H4 (cell line): ENCODE measurements at places on chromosomes 2 and 18. TPM values are rescaled to one million over a fixed set of nuclear protein-coding genes. Genes with fewer than 3 reads are reported as not detected.

DNA sequence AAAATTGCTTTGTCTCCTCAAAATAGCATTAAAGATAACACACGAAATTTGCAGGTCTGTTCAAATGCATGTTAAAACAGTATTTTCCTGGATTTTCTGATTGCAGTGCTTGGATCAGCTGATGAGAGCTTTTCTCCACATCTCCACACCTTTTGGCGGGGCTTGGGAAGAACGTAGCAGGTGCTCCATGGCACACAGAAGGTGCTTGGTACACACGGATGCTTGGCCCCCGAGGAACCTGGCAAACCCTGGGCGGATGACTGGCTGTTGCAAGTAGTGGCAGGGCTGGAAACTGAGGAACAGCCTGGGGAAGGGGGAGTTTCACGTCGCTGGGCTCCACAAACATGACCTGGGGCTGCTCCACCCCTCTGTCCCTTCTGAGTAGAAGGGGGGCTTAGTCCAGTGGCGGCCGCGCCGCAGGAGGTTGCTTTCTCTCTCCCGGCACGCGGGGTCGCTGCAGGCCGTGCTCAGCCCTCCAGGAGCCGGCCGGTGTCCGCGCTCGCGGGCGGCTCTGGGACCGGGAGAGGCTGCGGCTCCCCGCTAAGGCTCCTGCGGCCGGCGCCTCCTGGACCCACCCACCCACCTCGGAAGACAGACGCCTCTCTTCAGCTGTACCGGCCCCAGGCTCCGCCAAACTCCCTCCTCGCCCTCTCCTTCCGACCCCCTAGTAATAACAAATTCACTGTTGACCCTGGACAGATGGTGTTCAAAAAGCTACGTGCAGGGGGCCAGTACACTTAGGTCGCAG, 69.3 kb downstream of the MARCO start:
- no peak for DNase-seq

C2orf80 gene
- not detected in 2 replicates for total RNA-seq

GRCh38 chr2:49913025-49913424, 758.7 kb upstream of the FSHR start:
- DNase-seq: no peak

DNA sequence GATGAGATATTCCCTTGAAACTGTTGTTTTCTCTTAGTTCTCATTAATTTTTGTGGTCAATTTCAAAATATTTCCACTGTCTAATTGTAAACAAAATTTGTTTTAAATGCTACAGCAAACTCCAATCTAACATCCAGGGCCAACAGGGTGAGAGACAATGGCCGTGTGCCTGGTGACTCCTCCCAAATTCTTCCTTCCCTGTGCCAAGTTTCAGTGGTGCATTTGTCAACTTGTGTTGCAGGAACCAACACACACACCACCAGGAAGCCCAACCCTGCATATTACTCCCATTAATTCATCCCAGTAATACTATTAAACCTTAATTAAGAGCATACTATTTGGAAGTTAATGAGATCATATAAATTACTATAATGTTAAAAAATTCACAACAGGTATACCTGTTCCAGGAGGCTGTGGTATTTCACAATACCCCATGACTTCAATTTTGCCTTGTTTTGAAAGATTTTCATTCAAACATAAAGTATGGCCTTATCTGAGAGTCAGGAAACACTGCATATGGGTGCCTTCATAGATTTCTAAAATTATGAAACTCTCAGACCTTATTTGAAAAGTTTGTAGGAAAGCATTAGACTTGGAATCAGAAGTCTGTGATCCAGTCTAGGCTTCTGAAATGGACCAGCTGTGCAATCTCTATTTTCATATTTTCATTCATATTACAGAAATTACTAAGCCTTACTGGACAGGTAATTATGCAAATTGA, 1.1 kb downstream of the SERPINB2 start:
- no peak for DNase-seq

- no peak for DNase-seq
These were observed 4.0 kb downstream of the CLIP4 start for GRCh38 chr2:29119211-29119610.

CENPA gene
- 24.8 and 30.2 TPM in 2 replicates for total RNA-seq

ANKRD36C gene
- 1.4 and 2.5 TPM in 2 replicates for total RNA-seq

DNA sequence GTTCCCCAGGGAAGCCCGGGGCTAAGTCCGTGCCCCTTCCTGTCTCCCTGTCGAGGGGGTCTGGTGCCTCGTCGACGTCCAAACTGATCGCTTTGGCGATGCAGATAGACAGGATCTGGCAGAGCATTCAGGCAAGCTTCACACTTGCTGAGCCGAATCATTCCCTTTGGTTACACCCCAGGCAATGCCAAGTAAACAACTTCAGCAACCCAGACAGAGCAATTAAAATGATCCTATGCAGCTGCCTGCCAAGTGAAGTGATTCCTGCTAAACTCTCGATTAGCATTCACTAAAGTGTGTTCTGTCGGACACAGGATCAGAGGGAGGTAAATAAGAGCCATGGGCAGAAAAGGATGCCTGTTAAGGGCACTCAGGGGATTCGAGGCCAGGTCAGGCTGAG, 108.2 kb upstream of the RAB12 start:
- no peak for DNase-seq

DNA sequence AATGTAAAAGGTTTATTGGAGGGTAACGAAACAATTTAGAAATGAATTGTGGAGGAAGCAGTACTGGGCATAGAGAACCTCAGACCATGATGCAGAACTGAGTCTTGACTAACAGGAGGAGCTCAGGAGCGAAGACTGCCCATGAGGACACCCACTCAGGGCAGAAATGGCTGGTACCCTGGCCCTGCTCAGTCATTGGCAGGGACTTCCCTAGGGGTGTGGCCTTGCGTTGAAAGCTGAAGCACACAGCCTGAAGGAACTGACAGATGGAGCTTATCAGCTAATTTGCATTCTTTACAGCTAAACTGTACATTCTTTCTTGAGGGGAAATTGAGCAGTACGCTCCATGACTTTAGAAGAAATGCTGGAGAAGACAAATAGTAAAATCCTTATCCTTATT, 57.1 kb downstream of the PDK1 start:
- DNase-seq: no peak

CNOT11 gene
- 58.2 and 69.8 TPM in 2 replicates for total RNA-seq

DNA sequence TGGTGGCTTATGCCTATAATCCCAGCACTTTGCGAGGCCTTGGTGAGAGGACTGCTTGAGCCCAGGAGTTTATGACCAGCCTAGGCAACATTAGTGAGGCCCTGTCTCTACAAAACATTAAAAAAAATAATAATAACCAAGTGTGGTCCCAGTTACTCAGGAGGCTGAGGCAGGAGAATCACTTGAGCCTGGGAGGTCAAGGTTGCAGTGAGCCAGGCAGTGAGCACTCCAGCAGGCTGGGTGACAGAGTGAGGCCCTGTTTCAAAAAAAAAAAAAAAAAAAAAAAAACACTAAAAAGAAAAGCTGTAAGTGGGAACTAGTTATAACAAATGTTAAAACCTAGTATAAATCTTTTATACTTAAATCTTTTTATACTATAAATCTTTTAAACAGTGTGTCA, 146.2 kb upstream of the ITGA4 start:
- DNase-seq: no peak

DNA sequence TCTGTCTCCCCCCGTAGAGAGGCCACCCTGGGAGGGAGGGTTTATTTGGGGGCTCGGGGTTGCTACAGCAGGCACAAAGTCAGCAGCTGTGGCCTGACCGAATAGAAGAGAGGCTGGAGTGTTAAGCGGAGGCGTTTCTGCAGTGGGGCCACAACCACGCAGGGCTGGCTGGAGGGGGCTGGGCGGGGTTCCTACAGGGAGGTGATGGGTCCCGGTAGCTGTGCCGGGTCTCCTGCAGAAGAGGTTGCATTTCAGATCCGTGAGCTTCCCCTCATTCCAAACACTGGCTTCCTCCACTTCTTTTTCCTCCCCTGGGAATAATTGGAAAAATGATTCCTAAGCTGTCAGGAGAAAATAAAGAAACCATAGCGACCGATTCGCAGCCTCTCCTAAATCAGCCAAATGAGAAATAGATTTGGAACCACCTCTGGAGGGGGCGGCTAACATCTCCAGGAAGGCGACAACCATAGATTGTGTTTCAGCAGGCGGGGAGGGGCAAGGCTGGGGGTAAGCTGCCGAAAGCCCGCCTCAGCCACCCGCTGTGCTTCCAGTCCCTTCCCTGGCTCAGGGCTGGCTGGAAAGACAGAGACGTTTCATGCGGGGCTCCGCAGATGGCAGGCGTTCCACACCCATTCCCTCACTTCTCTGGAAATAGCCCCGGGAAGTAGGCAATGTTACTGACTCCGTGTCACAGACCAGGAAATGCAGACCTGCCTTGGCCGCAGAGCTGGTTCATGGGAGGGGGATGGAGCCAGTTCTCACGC, 85.6 kb upstream of the TAF1B start:
- DNase-seq: no peak

- DNase-seq: no peak
These were observed 126.4 kb downstream of the NCOA1 start for GRCh38 chr2:24617424-24617823.

GRCh38 chr2:218028562-218029348, 26.0 kb upstream of the TNS1 start:
- DNase-seq: no peak
